Upper lobe of right lung (tissue), 1 donor: ENCODE measurements at places on chromosomes 12 and 14. TPM values are rescaled to one million over a fixed set of nuclear protein-coding genes. Genes with fewer than 3 reads are reported as not detected.

DNA sequence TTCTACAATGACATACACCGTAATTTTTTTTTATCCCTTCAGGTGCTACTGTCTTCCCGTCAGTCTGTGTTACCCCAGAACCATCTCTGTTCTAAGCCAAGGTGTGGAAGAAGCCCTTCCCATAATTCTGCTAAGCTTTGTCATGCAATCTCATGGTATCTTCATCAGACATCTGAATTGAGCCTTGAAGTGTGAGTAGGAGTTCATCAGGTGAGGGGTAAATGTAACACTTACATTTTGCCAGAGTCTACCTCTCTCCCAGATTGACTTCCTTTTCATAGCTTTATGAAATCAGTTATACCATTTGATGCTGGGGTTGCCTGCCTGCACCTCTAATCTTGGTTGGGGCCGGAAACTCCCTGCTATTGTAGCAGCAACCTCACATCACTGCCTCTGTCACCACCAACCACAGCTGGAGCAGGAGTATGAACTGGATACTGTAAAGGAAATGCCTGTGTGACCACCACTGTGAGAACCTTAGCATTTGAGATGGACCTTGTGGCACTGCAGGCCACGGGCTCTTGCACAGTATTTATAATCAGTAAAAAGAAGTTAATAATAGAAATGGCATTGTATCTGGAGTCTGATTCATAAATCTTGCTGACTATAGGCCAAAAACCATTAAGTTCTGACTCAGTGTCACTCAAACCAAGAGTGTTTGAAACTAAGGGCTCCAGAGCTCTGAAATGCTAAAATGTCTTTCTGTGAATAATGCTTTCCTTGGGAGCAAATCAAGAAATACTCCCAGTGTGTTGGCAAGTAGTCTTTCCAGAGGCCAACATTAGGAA is 58.7 kb upstream of the STK38L start:
- no peak for DNase-seq
- H3K36me3 ChIP-seq, result no peaks in the 10 kb centered on the region
- H3K27ac ChIP-seq, result no peak overlapping the region
- H3K27me3 ChIP-seq, result no peaks in the 10 kb centered on the region
- H3K4me1 ChIP-seq, result peaks cover 8% of the 10 kb centered on the region
- H3K4me3 ChIP-seq, result no peak overlapping the region

DNA sequence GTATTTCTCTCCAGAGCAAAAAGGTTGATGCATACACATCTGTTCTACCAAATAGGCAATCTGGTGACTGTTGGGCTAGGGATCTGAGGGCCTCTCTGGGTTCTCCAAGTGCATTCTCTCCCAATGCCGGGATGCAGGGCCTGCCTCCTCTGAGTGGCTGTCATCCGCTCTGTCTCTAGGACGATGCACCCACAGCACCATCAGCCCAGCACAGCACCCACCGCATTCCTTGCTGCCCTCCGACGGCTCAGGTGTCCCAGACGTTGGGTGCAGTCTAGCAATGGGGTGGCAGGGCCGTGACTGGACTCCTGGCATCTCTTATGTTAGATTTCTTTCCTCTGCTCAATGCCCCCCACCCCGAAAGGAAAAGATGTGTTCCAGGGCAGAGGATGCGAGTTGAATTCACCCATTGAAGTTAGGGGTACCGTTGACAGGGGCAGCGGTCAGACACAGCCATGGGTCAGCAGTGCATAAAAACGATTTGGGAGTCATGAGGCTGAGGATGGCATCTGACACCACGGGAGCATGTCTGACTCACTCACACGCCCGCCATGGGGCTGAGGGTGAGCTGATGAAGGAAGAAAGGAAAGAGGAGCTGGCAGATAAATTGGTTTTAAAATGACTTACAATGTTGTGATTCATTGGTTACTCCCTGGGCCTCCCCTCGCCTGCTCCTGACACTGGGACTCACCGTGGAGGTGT is 93.2 kb upstream of the C14orf180 start:
- H3K27ac ChIP-seq, result no peak overlapping the region
- no peak overlapping the region for H3K4me3 ChIP-seq
- H3K36me3 ChIP-seq, result no peaks in the 10 kb centered on the region
- peaks cover 7% of the 10 kb centered on the region for H3K27me3 ChIP-seq

DNA sequence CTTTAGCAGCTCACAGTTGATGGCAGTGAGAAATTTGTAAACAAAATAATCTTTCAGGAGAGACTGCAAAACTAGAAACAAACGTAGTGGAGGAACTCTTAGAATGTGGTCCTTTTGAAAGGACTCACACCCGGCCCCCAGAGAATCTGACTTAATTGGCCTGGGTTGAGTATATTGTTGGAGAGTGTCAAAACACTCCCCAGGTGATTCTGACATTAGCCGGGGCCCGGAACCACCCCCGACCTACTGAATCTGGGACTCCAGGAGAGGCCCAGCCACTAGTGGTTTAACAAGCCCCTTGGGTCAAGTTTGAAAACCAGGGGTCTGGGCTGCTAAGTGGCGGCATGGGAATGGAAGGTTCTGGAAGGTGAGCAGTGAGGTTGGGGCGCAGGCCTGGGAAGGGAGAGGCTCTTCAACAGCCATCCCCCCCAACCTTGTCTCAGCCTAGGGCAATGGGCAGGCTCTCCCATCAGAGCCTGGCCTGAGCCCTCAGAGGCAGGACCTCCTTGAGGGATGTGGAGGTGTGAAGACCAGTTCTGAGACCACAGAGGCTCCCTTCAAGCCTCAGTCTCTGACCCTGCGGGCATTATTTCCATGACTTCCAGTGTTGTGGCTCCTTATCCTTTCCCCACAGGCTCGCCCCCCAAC is 1.1 kb upstream of the ELK3 start:
- no peak for DNase-seq
- no peaks in the 10 kb centered on the region for H3K27me3 ChIP-seq
- H3K27ac ChIP-seq, result peak overlapping the region; percentile 85

The TOMM20L gene
- not detected for total RNA-seq

The KCNA5 gene
- total RNA-seq, result 1.8 TPM

- peaks cover 15% of the 10 kb centered on the region for H3K4me1 ChIP-seq
- no peaks in the 10 kb centered on the region for H3K36me3 ChIP-seq
- no peaks in the 10 kb centered on the region for H3K27me3 ChIP-seq
- H3K4me3 ChIP-seq, result no peak overlapping the region
- peak; percentile 75 for DNase-seq
These were observed 166.1 kb upstream of the E2F7 start for GRCh38 chr12:77231501-77231918.

- DNase-seq, result no peak
- H3K27ac ChIP-seq, result no peak overlapping the region
- no peak overlapping the region for H3K4me3 ChIP-seq
- no peaks in the 10 kb centered on the region for H3K4me1 ChIP-seq
- no peaks in the 10 kb centered on the region for H3K27me3 ChIP-seq
- no peaks in the 10 kb centered on the region for H3K36me3 ChIP-seq
These were observed 78.6 kb downstream of the KCNK13 start for GRCh38 chr14:90140298-90140955.

GRCh38 chr12:64743206-64743605 is 16.0 kb downstream of the GNS start:
- no peaks in the 10 kb centered on the region for H3K27me3 ChIP-seq
- no peak overlapping the region for H3K27ac ChIP-seq
- no peak for DNase-seq
- no peak overlapping the region for H3K4me3 ChIP-seq
- peaks cover 88% of the 10 kb centered on the region for H3K36me3 ChIP-seq

- no peaks in the 10 kb centered on the region for H3K27me3 ChIP-seq
- no peaks in the 10 kb centered on the region for H3K4me1 ChIP-seq
- no peak overlapping the region for H3K27ac ChIP-seq
- peak; percentile 44 for DNase-seq
- H3K4me3 ChIP-seq, result no peak overlapping the region
These were observed 11.3 kb downstream of the RAB15 start for GRCh38 chr14:64960762-64961276.

The GPD1 gene
- 32.9 TPM for total RNA-seq

The PRR4 gene
- 1.7 TPM for total RNA-seq

The EFCAB11 gene
- total RNA-seq, result 4.0 TPM

The LRRK2 gene
- total RNA-seq, result 415 TPM

DNA sequence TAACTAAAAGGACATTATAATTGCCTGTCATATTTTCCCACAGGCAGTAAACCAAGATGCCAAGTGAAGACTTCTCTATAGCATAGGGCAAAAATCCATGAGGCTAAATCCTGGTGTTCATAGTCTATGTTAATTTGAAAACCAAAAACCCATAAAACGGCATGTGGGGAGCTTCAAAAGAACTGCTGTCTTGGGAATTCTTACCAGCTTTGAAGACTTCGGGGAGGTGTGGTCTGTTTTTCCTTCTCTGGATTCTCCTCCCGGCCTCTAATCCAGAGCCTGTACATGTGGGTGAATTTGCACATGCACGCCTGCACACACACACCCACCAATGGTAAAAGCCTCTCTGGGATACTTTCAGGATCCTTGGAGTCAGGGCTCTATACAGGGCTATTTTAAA is 61.9 kb upstream of the IFNG-AS1 start:
- no peaks in the 10 kb centered on the region for H3K27me3 ChIP-seq
- DNase-seq, result no peak
- no peak overlapping the region for H3K4me3 ChIP-seq
- H3K4me1 ChIP-seq, result no peaks in the 10 kb centered on the region
- no peak overlapping the region for H3K27ac ChIP-seq

DNA sequence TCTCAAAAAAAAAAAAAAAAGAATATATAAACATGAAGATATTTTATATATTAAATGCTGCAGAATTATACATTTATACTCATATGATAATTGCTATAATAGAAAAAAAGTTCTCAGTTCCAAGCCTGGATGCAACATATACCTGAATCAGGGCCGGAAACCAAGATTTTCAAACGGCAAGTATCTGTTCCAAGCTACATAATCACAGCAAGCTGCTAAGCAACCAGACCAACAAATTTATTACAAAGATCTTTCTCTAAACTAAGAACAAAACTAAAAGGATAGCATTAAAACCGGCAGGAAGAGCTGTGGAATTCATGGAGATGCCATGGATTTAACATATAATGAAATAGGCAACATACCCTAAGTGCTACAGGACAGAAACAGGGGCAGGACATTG is 7.1 kb downstream of the RACGAP1 start:
- H3K36me3 ChIP-seq, result no peaks in the 10 kb centered on the region
- H3K4me3 ChIP-seq, result no peak overlapping the region
- H3K27me3 ChIP-seq, result no peaks in the 10 kb centered on the region
- DNase-seq, result no peak
- H3K4me1 ChIP-seq, result peaks cover 16% of the 10 kb centered on the region
- H3K27ac ChIP-seq, result peak overlapping the region; percentile 78

GRCh38 chr12:86838260-86838659 is 582.1 kb upstream of the MGAT4C start:
- H3K27me3 ChIP-seq, result no peaks in the 10 kb centered on the region
- H3K36me3 ChIP-seq, result no peaks in the 10 kb centered on the region
- H3K27ac ChIP-seq, result no peak overlapping the region
- no peak overlapping the region for H3K4me3 ChIP-seq

GRCh38 chr14:39763402-39763890 is 331.2 kb upstream of the FBXO33 start:
- no peaks in the 10 kb centered on the region for H3K4me1 ChIP-seq
- H3K36me3 ChIP-seq, result no peaks in the 10 kb centered on the region
- no peak overlapping the region for H3K27ac ChIP-seq
- H3K27me3 ChIP-seq, result no peaks in the 10 kb centered on the region
- DNase-seq, result no peak

GRCh38 chr14:96734076-96734622 is 63.0 kb upstream of the VRK1 start:
- peaks cover 29% of the 10 kb centered on the region for H3K27me3 ChIP-seq
- no peaks in the 10 kb centered on the region for H3K4me1 ChIP-seq

- no peaks in the 10 kb centered on the region for H3K27me3 ChIP-seq
- peak overlapping the region; percentile 63 for H3K27ac ChIP-seq
- peaks cover 30% of the 10 kb centered on the region for H3K36me3 ChIP-seq
- peak overlapping the region; percentile 53 for H3K4me3 ChIP-seq
- no peak for DNase-seq
These were observed 753 bp downstream of the ACRBP start for GRCh38 chr12:6646276-6647082.

DNA sequence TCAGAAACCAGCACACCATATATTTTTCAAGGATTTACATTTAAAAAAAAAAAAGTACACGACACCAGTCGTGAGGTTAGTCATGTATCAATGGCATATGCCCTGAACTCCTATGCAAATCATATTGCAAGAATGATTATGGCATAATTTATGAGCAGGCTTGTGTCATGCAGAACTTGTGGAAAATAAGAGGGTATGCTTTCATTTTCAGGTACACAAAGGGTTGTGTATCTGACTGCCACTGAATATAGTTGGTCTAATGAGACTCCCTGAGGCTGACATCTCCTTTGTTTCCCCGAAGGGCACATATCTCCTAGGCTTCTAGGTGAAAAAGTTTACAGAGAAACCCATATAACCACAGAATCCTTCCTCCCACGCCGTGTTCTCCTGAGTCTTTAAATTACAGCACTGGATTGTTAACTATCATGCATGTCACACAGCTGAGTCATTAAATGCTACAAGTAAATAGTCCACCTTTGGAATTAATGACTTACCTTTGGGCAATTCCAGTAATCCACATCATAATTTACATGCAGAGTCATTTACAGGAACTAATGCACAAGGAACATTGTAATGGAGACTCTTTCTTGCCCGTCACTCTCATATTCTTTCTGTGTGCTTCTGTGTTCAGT is 356.7 kb upstream of the DIO2 start:
- H3K27ac ChIP-seq, result no peak overlapping the region
- no peak overlapping the region for H3K4me3 ChIP-seq
- H3K4me1 ChIP-seq, result no peaks in the 10 kb centered on the region
- no peak for DNase-seq

DNA sequence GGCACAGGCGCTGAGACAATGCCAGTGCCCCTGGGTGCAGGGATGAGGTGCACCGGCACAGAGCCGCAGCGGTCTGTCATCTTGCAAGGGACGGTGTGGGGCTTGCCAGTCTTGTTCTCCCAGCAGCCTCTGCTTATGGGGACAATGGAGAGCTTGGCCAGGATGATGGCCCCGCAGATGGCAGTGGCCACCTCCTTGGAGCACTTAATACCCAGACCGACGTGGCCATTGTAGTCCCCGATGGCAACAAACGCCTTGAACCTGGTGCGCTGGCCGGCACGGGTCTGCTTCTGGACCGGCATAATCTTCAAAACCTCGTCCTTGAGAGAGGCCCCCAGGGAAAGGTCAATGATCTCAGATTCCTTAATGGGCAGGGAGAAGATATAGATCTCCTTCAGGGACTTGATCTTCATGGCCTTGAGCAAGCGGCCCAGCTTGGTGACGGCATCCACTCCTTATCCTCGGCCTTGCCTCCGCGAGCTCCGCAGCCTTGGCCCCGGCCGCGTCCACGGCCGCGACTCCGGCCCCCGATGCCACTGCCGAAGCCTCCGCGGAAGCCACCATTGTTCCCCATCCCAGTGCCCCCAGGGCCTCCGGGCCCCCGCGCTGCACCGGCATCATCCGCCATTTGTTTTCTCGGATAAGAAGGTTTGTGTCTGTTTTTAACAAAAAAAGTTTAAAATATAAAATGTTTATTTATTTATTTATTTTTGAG is 29.9 kb downstream of the VRTN start:
- H3K4me3 ChIP-seq, result no peak overlapping the region
- no peak overlapping the region for H3K27ac ChIP-seq
- no peaks in the 10 kb centered on the region for H3K27me3 ChIP-seq
- no peaks in the 10 kb centered on the region for H3K36me3 ChIP-seq
- no peaks in the 10 kb centered on the region for H3K4me1 ChIP-seq
- DNase-seq, result peak; percentile 60

The OR6C75 gene
- not detected for total RNA-seq
